ENCODE measurements at places on chromosomes 11 and 22. TPM values are rescaled to one million over a fixed set of nuclear protein-coding genes. Genes with fewer than 3 reads are reported as not detected.

- DNase-seq: no peak
Observed at GRCh38 chr11:6604790-6605189, 1.2 kb downstream of the ILK start.

DNA sequence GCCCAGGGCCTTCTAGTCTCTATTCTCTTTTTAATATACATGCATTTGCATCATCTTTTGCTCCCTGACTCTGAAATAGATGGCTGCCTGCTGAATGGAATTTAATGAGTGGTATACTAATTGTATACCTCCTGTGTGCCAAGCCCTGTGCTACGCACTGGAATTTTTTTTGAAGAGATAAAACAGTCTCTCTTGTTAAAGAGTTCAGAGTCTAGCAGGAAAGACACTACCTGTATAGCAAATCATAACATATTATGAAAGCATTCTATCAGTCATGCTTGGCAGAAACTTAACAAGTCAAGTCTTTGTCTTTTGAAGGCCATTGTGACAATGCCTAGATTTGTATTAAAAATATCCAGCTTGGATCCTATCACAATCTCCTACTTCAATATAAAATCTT, 63.7 kb upstream of the SESN3 start:
- DNase-seq: no peak

Gene UBQLNL
- 0.29 TPM for total RNA-seq

DNA sequence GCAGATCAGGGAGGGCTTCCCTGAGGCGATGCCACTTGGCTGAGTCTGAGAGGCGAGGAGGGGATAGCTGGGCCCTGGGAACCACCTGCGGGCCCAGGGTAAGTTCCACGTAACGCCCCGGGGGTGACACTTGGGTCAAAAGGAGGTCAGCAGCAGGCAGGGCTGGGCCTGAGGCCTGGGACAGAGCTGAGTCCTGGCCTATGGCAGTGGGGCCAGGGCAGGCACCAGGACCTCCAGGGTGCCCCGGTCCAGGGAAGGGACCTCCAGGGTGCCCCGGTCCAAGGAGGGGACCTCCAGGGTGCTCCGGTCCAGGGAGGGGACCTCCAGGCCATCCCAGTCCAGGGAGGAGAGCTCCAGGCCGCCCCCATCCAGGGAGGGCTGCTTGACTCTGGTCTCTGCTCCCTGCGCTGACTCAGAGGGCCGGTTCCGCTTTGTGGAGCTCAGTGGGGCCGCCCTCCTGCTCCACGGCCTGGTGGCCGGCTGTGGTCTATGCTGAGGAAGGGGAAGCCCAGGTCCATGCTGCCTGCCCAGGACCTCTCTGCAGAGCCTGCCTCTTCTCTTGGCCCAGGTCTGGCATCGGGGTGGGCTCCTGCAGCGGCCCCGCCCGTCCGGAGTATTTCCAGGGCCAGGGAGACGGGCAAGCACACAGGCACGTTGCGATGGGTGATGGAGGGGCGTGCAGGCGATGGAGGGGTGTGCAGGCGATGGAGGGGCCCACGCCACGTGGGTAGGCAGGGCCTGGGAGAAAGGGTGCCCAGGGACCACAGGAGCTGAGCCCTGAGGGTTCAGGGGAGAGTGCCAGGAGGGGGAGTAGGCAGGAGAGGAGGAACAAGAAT, 19.5 kb upstream of the WNT7B start:
- DNase-seq: peak; percentile 97

- DNase-seq: no peak
Observed at GRCh38 chr11:120174866-120175265, 36.0 kb upstream of the OAF start.

Gene RNF214
- 13.4 TPM for total RNA-seq

Gene SPDYC
- not detected for total RNA-seq

Gene C11orf86
- total RNA-seq: not detected

DNA sequence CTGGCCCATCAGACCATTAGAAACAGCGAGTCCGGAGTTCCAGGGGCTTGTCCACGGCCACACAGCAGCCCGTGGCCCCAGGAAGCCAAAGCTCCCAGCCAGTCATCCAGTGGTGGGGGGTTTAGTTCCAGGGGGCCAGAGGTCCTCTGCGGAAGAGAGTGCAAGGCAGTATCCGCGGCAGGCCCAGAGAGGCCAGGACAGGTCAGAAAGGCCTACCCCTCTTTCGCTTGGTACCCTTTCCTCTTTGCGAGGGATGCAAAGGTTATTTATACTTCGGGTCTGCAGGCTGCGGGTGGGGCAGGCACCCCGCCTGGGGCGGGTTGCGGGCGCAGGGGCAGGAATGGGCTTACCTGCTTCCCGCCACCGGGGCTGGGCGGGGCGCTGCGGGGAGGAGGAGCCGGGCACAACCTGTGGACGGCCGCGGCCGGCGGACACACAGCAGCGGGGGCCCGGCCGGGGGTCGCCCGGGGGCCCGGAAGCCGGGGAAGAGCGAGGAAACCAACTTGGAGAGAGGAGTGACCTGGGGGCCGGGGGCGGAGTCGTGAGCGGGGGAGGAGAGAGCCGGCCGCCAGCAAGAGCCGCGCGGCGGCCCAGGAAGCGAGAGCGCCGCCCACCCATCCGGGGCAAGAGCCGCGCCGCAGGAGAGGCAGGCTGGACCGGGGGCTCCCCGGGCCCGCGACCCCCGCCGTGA, at the start of gene SH3BP1:
SH3BP1 (plus strand) TSS at position 600 of the 691 bp plus-strand sequence. CDS start 119 bp downstream, outside the sequence.
- DNase-seq: peak; percentile 98

Gene PAX6
- total RNA-seq: under 0.01 TPM

- DNase-seq: no peak
Observed at GRCh38 chr22:33726294-33726734, 194.0 kb downstream of the LARGE1 start.

- no peak for DNase-seq
Observed at GRCh38 chr22:29476116-29476515, 3.9 kb upstream of the NEFH start.

- DNase-seq: no peak
Observed at GRCh38 chr11:21710809-21711208, 482.1 kb upstream of the ANO5 start.

DNA sequence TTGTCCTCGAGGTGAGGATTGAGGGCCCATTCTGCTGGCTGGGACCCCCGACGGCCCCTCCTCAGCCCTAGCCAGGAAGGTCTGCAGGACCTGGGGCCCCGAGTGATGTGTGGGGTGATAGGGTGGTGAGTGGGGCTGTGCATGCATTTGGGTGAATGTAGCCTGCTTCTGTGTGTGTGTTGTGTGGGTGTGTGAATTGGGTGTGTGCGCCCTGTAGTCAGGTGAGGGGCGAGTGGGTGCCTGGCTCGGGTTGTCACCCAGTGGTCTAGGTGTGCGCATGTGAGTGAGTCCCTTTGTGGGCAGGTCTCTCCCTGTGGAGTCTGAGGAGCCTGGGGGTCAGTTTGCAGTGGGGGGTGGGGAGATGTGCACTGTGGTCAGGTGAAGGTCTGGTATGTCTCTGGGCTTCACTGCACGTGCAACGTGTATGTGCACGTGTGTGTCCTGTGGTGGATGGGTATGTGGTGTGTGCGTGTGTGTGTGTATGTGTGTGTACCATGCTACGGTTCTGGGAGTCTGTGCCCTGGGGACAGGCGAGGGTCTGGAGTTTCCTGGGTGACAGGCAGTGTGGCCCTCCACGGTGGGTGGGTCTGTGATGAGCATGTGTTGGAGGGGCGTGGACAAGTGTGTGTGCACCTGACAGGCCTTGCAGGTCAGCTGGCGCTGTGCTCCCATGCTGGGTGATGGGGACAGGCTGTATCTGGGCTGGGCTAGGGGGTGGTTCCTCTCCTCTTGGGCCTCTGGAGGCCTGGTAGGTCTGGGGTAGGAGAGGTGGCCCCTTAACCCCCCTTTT, 1.0 kb downstream of the TMEM151A start:
- DNase-seq: peak; percentile 79

Gene C11orf91
- total RNA-seq: not detected

DNA sequence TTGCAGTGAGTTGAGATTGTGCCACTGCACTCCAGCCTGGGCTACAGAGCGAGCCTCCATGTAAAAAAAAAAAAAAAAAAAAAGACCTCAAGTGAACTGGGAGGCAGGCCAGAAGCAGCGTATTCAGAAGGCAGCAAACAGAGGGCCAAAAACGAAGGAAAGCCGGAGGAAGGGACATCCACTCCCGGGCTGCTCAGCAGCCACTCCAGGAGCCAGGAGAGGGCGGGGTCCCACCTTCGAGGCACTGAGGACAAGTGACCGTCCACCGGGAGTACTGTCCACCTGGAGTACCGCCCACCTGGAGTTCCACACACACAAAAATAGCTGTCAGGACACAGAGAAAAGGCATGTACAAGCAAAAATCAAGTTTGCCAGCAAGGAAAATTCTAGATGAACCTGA, 5.5 kb downstream of the TOLLIP start:
- peak; percentile 84 for DNase-seq

Gene NRIP3
- total RNA-seq: 6.8 TPM

DNA sequence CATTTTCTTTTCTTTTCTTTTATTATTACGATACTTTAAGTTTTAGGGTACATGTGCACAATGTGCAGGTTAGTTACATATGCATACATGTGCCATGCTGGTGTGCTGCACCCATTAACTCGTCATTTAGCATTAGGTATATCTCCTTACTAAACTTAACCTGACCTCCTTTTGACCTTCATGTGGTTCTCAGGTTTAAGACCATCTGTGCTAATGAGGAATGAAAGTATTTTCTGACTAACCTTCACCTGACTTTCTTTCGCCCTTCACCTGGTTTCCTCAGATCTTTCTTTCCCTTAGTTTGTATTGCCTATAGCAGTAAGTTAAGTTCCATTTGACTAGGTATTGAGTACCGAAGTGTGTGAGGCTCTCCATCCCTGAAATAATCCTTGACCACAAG, 6.5 kb downstream of the EXPH5 start:
- no peak for DNase-seq

Gene TRPM5
- total RNA-seq: under 0.01 TPM

Gene KIRREL3
- total RNA-seq: 4.4 TPM

Gene OR52I2
- total RNA-seq: not detected

DNA sequence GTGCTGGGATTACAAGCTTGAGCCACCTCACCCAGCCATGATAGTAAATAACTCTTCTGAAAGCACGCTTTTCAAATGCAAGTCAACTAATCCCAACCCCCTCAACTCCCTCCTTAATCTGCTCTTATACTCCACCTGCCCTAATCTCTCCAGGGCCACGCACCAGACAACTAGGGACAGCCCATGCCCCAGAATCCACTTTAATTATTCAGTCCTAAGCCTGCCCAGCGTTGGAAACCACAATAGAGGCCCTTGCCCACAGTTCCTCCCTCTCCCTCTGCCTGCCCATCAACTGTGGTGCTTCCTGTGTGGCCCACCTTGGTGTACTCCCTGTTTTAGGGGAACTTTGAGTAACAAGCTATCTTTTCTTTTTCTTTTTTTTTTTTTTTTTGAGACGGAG, 2.7 kb upstream of the VPREB3 start:
- DNase-seq: no peak

DNA sequence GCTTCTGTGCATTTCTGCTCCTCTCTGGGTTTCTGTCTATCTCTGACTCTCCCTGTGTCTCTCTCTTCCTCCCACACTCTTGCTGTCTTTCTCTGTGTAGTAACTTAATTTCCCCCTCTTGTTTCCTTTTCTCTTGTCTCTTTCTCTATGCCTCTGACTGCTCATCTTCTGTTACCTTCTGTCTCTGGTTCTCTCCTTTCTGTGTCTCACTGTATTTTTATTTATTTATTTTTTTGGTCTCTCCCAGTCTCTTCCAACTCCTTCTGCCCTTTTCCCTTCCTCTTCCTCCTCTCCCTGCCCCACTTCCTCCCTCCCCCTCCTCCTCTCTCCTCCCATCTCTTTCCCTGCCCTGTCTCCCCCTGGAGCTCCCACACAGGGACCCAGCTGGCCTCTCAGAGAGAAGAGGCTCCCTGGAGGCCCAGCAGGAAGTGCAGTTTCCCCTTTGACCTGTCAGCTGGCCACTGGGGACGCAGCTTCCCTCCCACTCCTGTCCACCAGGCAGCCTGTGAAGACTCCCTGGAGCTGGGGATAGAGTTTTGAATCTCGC, 38.3 kb upstream of the MYH9 start:
- peak; percentile 85 for DNase-seq

- no peak for DNase-seq
Observed at GRCh38 chr11:20111871-20112270, 48.4 kb downstream of the DBX1 start.

Gene KCNC1
- total RNA-seq: not detected
